ENCODE measurements at places on chromosomes 2 and 18.
A peak's percentile ranks its signal among the peaks of the same experiment; 100 is the strongest.

GRCh38 chr2:106332054-106332453 lies 136.2 kb downstream of the RGPD3 start:
- no peak for DNase-seq

DNA sequence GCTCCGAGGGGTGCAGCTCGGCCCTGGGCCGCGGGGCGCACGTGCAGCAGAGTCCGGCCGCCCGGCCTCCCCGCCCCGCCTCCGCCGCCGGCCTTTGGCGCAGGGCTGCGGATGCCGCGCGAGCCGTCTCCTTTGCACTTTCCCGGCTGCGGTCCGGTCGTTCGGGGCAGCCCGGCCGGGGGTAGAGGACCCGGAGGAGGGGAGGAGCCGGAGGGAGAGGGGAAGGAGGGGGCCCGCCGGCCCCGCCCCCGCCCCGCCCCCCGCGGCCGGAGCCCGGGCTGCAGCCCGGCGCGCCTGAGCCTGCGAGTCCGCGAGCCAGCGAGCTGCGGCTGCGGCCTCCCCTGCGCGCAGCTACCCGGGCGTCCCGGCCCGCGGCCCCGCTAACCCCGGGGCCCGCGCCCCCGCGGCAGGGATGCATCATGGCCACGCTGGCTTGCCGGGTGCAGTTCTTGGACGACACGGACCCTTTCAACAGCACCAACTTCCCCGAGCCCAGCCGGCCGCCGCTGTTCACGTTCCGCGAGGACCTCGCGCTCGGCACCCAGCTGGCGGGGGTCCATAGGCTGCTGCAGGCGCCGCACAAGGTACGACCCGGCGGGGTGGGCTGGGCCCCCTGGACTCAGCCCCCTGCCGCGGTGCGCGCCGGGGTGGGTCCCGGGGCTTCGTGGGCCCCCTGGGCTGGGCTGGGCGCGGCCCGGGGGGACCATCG lies at the start of gene FHOD3:
Gene FHOD3, plus strand, starts transcription at position 297 of the 709 bp plus-strand sequence. Its CDS starts 123 bp downstream, at position 420.
- DNase-seq, result no peak

GRCh38 chr2:123061534-123061933 lies 963.6 kb upstream of the CNTNAP5 start:
- no peak for DNase-seq

DNA sequence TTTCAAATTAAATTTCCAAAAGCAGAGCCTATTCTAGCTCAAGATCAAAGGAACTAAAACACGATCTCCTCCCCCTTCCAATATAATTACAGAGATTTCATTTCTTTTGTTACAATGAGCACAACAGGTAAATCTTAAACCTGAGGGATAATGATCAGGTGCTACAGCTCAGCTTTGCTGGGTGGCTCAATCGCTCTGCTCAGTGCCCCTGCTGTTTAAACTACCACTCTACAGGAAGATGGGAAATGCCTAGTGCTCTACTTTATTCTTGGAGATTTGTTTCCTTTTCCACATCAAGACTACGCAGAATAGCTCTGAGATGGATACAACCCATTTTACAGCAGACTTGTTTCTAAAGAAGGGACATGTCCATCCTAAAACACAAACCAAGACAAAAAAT lies 162.3 kb downstream of the TCF4 start:
- DNase-seq, result no peak

DNA sequence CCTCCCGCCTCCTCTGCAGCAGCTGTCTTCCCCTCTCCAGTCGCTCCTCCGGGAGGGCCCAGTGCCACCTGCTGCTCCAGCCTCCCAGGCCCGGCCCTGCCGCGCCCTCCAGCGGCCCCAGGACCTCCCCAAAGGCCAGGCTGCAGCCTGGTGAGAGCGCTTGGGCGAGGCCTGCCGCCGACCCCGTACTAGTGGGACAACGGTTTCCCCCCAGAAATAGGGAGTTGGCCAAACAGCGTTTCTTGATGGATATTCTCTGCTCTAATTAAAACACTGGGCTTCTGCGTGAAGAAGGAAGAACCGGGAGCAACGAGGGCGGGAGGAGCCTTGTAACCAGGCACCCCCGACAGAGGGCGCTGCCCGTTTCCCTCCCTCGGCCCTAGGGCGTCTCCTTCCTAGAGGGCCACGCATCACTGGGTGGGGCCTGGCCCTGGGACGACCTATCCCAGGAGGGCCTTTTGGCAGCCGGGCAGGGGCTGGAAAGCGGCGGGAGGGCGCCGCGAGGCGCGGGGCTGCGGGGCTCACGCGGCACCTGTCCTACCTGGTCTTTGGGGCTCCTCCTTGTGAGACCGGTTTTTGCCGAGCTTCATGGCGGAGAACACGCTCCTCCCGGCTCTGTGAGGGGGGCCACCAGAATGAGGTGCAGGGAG lies 25.4 kb upstream of the OTOF start:
- DNase-seq, result peak; percentile 78

- DNase-seq, result no peak
Observed at GRCh38 chr2:44441200-44441599, 79.5 kb downstream of the CAMKMT start.

DNA sequence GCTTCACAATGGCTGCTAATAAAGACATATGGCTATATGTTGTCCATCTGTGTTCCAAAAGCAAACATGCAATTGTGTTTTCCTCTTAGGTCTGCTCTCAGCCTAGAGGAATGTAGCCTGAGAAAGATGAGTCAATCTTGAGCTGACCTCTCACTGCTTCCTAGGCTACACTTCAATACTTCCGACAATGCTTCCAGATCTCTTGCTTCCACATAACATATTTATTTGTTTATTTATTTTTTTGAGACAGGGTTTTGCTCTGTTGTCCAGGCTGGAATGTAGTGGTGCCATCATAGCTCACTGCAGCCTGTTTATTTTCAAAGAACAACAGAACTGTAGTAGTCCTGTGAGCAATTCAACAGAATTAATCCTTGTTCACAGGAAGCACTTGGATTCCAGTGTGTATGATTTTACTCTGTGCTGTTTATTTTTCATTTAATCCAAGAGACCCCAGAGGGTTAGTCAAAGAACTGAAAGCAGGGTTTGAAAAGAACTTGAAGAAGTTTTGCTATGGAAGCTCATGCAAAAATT lies 437.9 kb downstream of the TXNL1 start:
- no peak for DNase-seq

Data from CD4-positive, alpha-beta T cell treated with Interleukin-21 for 1 hour (primary cell).